ENCODE measurements at places on chromosomes 16 and 17.

- DNase-seq, result no peak
These were observed 15.9 kb upstream of the ADGRG1 start for GRCh38 chr16:57612494-57612893.

GRCh38 chr16:53022374-53022773 lies 30.3 kb downstream of the CHD9NB start:
- peak; percentile 73 for DNase-seq

DNA sequence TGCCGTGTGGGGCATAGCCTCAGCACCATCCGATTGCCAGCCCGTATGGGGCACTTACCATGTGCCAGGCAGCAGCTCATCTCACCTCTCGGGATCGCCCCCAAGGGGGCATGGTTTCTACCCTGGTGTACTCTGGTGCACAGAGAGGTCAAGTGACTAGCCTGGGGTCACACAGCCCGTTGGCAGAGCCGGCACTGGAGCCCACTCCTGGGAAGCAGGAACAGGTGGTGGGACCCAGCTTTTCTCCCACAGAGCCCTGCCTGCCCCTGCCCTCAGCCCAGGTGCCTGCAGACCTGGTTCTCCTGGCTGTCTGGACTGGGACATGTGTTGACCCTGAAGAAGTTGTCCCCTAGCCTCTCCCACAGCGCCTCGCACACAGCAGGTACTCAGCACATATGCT lies 141.8 kb upstream of the CIBAR2 start:
- no peak for DNase-seq

DNA sequence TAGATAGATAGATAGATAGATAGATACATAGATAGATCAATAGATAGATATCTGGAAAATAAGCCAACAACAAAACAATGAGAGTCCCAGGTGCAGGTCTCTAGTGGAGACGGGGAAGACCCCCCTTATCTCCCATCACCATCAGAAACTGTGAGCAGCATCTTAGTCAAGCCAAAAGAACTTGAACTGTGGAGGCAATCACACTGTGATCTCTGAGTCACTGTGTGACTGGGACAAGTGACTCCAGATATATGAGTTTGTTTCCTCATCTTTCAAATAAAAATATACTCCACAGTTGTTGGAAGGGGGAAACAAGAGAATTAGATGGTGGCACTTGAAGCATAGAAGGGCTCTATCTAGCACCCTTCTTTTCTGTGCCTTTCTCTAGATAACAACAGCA lies 42.1 kb downstream of the NOG start:
- DNase-seq, result no peak

DNA sequence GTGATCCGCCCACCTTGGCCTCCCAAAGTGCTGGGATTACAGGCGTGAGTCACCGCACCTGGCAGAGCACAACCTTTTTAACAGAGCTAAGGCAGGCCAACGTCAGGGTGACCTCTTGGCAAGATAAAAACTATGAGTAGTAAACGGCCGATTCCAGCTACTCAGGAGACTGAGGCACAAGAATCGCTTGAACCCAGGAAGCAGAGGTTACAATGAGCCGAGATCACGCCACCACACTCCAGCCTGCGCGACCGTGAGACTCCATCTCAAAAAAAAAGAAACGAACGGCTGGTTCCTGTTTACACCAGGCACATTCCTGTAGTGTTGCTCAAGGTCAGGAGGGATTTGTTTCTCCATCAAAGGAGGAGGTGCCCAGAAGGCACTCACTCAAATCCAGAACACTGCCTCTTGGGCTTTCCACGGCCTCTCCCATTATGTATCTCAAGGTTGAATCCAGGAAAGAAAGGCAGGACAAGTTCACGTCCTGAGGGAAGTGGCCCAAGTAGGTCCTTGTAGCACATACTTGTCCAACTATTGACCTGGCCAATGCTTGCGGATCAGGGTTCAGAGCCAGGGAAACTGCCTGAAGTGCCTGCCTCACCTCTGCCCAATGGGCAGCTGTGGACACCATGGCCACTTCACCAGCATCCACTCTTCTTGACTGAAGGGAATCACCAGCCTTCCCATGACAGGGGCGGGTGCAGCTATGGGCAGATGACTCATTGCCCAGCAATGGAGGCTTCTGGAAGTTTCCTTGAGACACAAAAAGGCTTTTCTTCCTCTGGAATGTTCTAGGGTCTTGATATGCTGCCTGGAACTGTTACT lies 13.5 kb downstream of the KNOP1 start:
- no peak for DNase-seq

- DNase-seq, result no peak
These were observed 71.0 kb downstream of the COPRS start for GRCh38 chr17:31787857-31788570.

- DNase-seq, result peak; percentile 69
These were observed 6.9 kb upstream of the ELAC2 start for GRCh38 chr17:13024526-13025257.

DNA sequence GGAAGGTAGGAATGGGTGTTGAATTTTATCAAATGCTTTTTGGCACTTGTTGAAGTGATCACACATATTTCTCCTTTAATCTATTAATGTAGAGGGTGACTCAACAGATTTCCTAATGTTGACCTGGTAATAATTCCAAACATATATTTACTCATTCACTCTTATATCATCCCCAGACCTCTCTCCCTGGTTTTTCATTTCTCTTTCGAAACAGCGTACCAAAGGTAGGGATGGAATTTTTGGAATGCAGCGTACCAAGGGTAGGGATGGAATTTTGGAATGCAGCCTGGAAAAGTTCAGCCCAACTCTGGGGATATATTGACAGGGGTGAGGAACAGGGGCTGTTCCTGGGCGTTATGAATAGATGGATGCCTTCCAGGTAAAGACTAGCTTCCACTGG lies 7.3 kb downstream of the KIF18B start:
- peak; percentile 66 for DNase-seq

DNA sequence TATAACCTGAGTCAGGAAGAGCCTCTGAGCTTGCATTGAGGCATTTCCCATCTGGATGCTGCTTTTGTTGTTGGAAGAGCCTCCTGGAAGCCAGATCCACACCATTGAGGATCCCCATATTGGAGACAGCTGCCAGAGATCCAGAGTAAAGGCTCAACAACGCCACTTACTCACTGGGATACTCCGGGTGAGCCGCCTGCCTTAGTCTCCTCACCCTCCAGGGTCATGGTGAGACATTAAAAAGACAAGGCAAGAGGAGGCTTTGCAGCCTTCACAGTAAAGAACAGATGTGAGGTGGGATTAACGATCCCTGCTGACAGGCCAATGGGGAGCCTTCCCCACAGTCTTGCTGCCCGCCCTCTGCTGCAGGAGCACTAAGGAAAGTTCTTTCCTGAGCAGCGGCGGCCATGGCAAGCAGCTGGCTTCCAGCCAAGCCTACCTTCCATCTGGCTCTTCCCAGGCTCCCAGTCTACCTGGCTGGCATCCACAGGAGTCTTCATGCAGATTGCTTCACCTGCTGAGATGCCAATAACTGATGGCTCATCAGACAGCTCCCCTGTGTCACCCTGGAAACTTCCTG lies 198.5 kb downstream of the CYLD start:
- DNase-seq, result no peak

- DNase-seq, result no peak
These were observed 2.6 kb downstream of the GPR179 start for GRCh38 chr17:38341035-38341721.

DNA sequence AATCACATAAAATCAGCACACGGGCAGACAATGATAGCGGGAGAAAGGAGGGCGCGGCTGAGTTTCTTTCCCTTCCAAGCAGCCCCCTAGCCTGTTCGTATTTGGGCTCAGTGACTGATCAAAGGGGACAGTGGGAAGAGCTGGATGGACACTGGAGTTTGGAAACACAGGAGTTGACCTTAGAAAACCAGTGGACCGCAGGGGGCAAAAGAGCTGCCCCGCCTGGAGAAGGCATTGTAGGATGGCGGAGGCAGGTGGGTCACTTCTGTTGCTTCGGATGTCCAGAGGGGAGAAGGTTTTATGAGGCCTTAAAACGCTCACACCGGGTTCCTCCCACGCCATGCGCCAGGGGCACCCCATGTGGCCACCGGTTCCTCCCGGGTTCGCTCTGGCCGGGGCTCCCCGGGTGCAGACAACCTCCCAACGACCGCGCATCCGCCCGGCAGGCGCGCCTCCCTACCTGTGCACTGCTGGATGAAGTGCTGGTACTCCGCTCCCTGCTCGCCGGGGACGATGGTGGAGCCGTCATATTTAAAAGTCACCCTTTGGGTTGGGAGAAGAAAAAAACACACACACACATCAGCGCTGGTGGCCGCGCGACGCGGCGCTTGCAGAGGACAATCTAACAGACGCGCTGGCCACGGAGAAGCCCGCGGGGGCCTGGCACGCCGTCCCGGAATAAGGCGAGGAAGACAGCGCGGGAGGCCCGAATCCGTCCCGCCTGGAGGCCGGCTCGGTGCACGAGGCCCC lies 662 bp downstream of the COTL1 start:
- peak; percentile 49 for DNase-seq

DNA sequence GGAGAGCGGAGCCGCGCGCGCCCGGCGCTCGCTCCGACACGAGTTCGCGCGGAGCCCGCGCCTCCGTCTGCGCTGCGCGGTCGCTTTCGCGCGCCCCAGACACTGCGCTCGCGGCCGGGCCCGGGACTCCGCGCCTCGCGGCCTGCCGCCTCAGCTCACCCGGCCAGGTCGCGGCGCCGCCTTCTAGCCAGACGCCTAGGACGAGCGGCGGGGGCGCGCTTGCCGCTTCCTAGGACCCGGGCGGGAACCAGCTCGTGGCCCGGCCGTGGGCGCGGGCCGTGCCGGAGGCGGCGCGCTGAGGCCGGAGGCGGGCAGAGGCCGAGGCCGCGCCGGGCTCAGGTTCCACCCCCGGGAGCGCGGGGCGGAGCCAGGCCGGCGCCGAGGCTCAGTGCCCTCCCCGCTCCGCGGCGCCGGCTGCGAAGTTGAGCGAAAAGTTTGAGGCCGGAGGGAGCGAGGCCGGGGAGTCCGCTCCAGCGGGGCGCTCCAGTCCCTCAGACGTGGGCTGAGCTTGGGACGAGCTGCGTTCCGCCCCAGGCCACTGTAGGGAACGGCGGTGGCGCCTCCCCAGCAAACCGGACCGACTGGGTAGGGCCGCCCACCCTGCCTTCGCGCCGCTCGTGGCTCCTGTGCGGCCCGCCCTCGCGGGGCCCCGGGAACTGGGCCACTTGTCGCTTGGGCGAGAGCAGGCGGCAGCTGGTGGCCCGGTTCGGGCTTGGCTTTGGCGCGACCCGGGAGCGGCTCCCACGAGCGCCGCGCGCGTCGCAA lies at the start of gene SPHK1:
Gene SPHK1 (plus strand): TSS at position 388 of the 765 bp plus-strand sequence. CDS start 1,036 bp downstream, outside the sequence.
- peak; percentile 69 for DNase-seq

DNA sequence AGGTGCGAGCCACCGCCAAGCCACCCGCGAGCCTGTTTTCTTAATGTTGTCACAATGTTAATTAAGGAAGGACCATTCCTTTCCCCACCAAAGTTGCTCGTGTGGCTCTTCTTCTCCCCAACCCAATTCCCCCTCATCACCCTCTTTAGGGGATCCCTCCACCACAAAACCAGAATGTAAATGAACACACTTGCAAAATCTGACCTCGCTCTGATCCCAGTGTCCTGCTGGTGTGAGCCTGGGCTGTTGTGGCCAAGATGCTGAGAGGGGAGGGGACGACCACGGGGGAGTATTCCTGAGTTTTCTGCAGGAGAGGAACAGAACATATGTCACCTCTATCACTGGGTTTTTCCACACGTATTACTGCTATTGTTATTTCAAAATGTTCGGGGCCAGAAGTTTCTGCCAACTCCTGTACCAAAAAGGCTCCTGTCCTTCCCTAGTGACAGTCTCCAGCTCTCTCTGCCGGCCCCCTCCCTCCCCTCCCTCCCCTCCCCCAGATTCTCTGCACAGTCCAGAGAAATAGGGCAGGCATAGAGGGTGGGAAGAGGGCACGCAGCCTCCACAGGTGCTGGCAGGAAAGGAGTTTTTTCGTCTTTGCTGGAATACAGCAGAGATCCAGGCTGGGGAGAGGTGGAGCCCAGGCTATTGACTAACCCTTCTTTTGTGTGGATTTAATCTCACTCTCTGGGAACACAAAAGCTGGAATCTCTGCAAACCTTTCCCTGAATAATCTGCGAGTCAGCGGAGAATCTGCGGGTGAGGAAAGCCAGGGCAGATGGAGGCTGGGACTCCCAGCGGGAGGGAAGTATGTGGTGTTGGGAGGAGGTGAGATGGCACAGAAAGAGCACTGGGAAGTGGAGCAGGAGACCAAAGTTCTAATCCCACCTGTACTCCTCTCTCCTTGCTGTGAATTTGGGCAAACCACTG lies 4.5 kb upstream of the CA4 start:
- no peak for DNase-seq

DNA sequence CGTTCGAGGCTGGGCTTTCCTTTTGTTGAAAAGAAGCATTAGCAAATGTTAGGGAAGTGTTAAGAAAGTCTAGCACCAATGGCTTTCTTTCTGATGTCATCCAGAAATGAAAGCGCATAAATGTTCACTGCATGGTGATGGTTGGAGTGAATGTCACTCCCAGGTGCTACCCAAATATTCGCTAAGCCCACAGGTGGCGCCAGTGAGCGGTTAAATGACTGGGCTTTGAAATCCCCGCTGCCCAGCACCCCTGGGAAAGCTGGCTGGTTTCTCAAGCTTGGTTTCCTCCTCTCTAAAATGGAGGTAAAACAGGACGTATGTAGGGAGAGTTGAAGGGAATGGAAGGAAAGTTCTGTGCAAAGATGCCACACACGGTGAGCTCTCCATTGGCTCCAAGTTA lies 104.4 kb downstream of the IRX5 start:
- peak; percentile 75 for DNase-seq

- DNase-seq, result no peak
These were observed 224.3 kb downstream of the MSI2 start for GRCh38 chr17:57480438-57481196.

GRCh38 chr16:56137269-56137668 lies 54.0 kb upstream of the GNAO1 start:
- DNase-seq, result no peak

Data from Caco-2 (cell line).